ENCODE measurements at places on chromosomes 1 and 21. TPM values are rescaled to one million over a fixed set of nuclear protein-coding genes. Genes with fewer than 3 reads are reported as not detected.
A peak's percentile ranks its signal among the peaks of the same experiment; 100 is the strongest.

DNA sequence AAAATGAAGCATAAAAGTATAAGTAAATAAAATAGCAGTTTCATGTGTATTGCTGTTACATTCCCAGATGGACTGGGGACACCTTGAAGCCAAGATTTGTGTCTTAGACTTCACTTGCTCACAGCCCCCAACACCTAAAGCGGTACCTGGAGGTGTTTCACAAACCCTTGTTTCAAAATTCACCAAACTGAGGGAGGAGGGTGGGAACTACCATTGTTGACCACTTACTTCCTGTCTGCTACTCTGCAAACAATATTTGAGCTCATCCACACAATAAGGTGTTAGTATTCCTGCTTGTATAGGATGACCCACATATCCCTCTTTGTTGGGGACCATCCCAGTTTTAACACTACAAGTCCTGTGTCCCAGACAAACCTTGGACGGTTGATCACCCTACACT, 115.9 kb upstream of the SYT6 start:
- no peak for DNase-seq

- DNase-seq: peak; percentile 50
Measured at GRCh38 chr1:223747838-223748335, 35.5 kb downstream of the CAPN2 start.

DNA sequence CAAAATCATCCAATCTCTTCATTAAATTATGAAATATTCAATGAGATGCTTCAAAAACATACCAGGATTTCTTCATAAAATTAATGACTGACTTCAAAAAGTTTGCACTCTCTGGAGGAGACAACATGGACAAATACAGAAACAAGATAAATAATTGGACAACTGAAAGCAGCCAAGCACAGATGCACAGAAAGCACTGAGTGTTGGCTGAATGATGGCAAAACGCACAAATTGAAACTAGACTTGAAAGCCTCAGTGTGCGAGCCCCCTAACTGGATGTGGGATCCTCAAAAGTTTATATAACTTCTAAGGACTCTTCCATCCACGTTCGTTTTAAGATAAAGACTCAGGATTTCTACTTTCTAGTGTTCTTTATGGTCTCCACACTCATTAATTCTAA, 27.9 kb downstream of the RGS18 start:
- DNase-seq: no peak

- peak; percentile 87 for DNase-seq
Measured at GRCh38 chr1:212595787-212596714, 12.5 kb upstream of the ATF3 start.

GRCh38 chr1:198156745-198157240, at the start of gene NEK7:
TSS of gene NEK7 (plus strand) at chr1:198156998. CDS start at chr1:198232581, 75,583 bp downstream.
- DNase-seq: peak; percentile 96

DNA sequence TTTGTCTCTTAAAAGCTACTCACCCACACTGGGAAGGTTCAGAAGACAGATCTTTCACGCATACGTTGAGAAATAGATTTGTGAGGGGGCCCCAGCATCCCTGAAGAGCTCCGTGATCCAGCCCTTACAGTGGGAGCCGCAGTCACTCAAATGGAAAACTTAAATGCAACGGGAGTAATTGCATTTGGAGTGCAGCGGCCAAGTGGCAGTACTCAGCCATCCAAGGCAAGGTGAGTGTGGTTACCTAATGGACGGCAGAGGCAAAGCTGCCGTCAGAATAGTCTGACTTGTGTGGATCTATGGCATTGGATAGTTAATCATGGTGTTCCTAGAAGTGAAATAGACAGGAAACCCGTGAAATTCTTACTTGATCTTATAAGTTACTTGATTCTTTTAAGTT, 5.1 kb downstream of the SPSB1 start:
- no peak for DNase-seq

DNA sequence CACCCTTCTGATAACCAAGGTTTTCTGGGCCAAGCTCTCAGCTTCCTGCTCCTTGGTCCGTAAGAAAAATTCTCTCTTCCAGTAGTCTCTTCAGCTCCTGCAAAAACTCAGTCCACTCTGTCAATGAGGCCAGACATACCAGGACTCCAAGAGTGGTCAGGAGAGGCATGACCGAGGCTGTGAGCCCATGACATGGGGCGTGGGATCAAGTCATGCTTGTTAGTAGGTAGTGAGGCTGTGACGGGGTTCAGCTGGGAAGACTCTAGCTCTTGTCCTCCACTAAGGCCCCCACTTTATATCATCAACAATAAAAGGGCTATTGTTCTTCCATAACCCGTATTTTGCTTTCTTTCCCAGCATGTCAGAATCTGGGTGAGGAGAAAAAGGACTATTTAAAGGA, 10.1 kb upstream of the HCRTR1 start:
- DNase-seq: no peak

GRCh38 chr21:35840197-35840799, 220.0 kb downstream of the SETD4 start:
- DNase-seq: peak; percentile 67

DNA sequence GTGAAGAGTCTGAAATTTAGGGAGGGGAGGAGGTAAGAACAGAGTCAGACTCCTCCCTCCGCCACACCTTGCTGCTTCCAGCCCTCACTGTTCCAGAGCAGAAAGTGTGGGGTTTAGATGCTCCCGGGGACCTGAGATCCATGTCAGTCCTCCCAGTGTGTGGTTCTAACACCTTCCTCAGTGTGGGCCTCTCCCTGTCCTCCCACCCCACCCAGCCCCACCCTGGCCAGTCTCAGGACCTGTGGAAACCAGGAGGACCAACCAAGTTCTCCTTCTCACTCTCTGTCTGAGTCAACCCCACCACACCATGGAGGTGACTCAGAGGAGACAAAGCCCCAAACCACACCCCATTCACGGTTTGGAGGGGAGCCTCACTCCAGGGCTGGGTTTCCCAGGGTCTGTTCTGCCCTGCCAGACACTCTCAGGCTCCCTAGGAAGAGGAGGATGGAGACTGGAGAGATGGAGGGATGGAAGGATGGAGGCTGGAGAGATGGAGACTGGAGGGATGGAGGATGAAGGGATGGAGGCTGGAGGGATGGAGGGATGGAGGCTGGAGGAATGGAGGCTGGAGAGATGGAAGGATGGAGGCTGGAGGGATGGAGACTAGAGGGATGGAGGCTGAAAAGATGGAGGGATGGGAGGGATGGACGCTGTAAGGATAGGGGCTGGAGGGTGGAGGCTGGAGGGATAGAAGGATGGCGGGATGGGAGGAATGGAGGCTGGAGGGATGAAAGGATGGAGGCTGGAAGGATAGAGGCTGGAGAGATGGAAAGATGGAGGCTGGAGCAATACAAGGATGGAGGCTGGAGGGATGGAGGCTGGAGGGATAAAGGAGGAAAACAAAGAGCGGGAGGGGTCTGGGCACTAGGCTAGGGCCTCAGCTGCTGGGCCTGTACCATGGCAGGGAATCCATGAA, 100.9 kb upstream of the RUNX3 start:
- DNase-seq: no peak

DNA sequence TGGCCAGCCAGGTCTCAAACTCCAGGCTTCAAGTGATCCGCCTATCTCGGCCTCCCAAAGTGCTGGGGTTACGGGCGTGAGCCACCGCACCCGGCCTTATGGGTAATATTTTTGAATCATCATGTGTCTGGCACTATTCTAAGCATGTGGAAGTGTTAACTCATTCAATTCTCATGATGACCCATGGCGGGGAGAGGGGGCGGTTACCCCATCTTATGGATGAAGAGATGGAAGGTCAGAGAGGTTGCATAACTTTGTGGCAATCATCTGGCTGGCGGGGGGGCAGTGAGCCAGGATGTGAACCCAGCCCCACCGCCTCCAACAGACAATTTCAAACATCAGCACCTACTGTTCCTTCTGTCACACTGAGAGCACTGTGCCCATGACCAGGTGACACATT, 11.5 kb upstream of the TAS1R2 start:
- DNase-seq: no peak

DNA sequence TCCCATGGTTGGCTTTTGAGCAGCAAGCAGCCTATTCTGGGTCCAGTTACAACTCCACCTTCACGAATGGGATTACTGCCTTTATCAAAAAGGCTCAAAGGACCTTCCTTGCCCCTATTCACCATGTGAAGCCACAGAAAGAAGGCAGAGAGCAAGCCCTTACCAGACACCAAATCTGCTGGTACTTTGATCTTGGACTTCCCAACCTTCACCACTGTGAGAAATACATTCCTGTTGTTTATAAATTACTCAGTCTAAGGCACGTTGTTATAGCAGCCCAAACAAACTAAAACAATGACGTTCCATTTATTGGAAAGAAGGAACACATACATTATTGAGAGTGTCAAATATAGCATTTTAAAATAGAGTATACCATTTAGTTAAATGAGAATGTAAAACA, 1557.9 kb downstream of the PLA2G4A start:
- DNase-seq: no peak

GRCh38 chr21:44869781-44870747, 3.4 kb downstream of the PTTG1IP start:
- DNase-seq: peak; percentile 59

DNA sequence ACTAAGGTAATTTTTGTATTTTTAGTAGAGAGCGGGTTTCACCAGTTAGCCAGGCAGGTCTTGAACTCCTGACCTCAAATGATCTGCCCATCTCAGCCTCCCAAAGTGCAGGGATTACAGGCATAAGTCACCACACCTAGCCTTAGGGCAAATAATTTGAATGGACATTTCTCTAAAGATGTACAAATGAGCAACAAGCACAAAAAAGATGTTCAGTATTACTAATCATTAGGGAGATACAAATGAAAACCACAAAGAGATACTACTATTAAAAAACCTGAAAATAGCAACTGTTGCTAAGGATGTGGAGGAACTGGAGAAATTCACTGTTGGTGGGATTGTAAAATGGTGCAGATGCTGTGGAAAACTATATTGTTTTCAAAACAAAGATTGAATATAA, 79.1 kb downstream of the GABPA start:
- no peak for DNase-seq

FCRL6 gene
- not detected for polyA plus RNA-seq

ANKRD45 gene
- not detected for polyA plus RNA-seq

EFNA1 gene
- 47.7 TPM for polyA plus RNA-seq

RAB7B gene
- polyA plus RNA-seq: 6.2 TPM

C1orf226 gene
- polyA plus RNA-seq: 2.4 TPM

SYCP1 gene
- not detected for polyA plus RNA-seq

CASQ1 gene
- not detected for polyA plus RNA-seq

CTSS gene
- 39.9 TPM for polyA plus RNA-seq
